ENCODE measurements at places on chromosomes 7 and 10.

GRCh38 chr7:116311816-116312471 is 101.6 kb downstream of the TES start:
- no peak for DNase-seq

DNA sequence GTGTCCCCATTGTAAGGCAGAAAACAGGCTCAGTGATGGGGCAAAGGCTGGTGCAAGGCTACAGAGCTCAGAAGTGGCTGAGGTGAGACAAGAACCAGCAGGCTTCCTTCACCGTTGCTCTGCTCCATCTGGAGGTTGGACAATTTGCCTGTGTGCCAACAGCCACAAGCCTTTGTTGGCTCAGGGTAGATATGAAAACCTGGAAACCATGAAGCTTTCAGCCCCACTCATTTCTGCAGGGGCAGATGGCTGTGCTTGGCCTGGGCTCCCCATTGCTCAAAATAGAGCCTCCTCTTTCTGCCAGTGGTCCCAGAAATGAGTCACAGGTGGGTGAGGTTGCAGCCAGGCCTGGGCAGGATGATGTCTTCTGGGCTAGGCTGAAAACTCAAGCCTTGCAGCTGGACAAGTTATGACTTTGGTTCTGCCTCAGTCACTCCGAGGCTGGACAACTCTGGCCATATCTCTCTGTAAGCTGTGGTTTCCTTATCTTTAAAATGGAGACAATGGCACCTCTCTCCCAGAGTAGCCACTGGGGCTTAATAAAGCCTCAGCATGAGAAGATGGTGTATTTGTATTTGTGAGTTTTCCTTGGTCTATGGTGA is 12.2 kb upstream of the ZNF273 start:
- DNase-seq, result no peak

DNA sequence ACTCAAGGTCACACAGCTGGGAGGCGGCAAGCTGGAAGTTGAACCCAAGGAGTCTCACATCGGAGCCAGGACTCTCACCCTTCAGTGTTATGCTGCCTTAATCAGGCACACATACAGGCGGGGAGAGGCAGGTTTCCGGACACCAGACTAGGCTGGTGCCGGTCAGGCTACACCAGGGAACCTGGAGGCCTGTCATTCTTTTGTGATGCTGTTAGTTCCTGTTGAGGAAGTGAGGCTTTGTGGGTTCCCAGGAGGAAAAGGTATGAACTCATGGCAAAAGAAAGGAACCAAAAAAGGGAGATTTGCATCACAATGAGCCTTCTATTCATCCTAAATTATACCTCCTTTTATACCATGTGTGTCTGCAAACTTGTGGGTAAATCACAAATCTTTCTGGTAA is 103.8 kb downstream of the TCF7L2 start:
- DNase-seq, result no peak

- no peak for DNase-seq
These were observed 29.6 kb upstream of the ABCB4 start for GRCh38 chr7:87505122-87505521.

DNA sequence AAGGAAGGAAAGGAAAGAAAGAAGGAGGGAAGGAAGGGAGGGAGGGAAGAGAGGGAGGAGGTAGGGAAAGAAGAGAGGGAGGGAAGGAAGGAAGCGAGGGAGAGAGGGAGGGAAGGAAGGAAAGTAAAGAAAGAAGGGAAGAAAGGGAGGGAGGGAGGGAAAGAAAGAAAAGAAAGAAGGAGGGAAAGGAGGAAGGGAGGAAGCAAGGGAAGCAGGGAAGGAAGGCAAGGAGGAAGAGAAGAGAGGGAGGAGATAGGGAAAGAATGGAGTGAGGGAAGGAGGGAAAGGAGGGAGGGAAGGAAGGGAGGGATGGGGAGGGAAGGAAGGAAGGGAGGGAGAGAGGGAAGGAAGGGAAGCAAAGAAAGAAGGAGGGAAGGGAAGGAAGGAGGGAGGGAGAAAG is 65.8 kb downstream of the MAP3K8 start:
- DNase-seq, result no peak

DNA sequence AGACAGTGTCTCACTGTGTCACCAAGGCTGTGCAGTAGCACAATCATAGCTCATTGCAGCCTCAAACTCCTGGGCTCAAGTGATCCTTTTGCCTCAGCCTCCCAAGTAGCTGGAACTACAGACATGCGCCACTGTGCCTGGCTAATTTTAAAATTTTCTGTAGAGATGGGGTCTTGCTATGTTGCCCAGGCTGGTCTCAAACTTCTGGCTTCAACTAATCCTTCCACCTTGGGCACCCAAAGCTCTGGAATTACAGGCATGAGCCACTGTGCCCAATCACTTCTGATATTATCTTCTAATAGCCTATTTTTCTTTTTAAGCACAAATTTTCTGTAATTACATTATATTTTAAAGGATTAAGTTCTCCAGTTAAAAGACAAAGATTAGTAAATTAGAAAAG is 42.6 kb upstream of the ZC3HAV1 start:
- DNase-seq, result no peak

DNA sequence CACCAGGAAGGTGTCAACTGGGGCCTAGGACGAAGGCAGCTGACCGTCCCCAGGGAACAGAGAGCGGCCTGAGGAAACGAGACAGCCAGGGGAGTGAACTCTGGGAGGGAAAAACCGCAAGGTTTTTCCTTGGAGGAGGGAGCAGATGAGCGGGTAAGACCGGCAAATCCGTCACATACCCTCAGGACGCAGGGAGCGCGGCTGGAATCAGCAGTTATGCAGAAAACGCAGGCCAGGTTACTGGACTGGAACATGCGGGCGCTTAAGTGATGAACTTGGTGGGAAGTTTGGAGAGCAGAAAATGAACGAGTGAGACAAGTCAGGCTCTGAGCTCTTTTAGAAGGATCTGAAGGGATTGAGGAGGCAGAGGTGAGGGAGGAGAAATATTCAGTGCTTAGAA is 76.7 kb downstream of the BMS1 start:
- no peak for DNase-seq

GRCh38 chr7:95925236-95925635 is 152.9 kb downstream of the DYNC1I1 start:
- no peak for DNase-seq

- DNase-seq, result peak; percentile 47
These were observed 99.2 kb downstream of the ATXN7L1 start for GRCh38 chr7:105776986-105777910.

DNA sequence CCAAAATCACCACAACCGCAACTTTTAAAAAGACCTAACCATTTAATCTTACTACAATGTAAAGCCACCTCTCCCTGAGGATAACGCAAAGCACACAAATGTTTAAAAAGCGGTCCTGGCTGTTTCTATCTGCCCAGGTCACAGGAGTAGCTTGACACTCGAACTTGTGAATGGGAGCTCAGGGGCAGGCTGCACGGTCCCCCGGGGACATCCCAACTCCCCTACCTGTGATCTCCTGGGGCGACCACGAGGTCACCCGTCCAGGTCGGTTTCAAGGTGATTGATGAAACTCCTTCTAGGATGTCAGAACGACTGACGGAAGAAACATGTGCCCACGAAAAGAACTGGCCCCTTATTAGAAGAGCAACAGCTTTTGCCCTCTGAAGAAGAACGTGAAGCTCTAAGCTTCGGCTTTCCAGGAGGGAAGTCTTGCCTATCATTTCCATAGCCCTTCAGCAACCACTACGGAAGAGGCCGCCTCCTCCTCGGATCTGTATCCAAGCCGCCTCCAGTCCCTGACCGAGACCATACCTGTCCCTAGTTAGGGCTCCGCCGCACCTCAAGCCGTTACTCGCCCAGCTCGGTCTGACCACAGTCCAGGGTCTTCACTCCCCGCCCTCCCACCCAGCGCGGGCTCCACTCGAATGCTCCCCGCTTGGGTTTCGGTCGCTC is 459 bp downstream of the CYCS start:
- DNase-seq, result peak; percentile 6

DNA sequence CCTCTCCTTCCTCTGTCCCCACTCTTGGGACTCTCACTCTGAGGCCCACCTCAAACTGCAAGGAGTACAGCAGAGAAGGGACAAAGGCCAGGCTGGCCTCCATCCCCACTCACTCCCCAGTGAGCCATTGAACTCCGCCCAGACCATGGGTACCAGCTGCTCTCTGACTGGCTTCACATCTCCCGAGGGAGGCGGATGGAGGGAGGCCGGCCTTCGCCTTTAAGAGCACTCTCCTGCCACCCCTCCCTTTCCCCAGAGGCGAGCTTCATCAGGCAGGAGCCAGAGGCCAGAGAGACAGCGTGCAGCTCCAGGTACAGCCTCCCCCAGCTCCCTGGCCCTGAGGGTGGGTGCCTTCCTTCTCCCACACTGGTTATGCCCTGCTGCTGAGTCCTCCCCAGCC is 1.8 kb upstream of the LDB3 start:
- no peak for DNase-seq

- DNase-seq, result no peak
These were observed 46.2 kb downstream of the WDR11 start for GRCh38 chr10:120897343-120897742.

DNA sequence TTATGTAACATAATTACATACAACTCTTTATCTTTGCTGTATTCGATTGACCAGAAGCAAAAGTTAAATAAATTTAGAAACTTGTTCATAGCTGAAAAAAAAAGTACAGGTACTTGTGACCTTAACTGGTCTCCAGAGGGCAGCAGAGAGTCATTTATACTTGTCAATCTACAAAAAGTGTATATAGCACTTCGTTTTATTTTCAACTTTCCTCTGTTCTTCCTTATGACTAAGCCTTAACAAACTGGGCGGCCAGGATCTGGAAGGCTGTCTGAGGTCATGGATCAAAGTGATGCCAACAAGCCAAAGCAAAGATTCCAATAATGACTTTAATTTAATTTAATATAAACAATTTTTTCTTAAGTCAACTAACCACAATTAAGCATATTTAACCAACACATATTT is 29.8 kb downstream of the C10orf67 start:
- DNase-seq, result peak; percentile 48

- no peak for DNase-seq
These were observed 5.4 kb downstream of the CHST15 start for GRCh38 chr10:124087672-124088634.

DNA sequence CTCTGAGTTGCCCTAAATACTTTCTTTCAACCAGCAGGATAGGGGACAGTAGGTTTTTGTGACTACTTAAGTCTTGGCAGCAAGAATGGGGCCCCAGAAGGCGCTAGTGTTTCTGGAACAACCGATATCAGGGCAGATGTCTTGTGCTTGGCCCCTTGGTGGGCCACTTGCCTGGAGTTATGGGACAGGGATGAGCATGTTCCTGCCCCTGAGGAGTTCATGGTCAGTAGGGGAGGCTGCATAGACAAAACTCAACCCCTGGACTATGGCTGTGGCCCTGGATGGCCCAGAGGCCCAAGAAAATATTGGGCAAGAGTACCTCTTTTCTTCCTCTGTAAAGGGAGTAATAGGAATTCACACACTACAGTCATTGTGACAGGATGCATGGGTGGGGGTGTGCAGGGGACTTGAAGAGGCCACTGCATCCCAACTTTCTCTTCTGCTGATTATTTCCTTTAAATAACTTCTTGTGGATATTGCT is 57.7 kb upstream of the IGFBP3 start:
- no peak for DNase-seq

- no peak for DNase-seq
These were observed 63.2 kb downstream of the LMBR1 start for GRCh38 chr7:156829669-156830336.

GRCh38 chr7:82445271-82445670 is 1.7 kb upstream of the CACNA2D1 start:
- DNase-seq, result no peak

DNA sequence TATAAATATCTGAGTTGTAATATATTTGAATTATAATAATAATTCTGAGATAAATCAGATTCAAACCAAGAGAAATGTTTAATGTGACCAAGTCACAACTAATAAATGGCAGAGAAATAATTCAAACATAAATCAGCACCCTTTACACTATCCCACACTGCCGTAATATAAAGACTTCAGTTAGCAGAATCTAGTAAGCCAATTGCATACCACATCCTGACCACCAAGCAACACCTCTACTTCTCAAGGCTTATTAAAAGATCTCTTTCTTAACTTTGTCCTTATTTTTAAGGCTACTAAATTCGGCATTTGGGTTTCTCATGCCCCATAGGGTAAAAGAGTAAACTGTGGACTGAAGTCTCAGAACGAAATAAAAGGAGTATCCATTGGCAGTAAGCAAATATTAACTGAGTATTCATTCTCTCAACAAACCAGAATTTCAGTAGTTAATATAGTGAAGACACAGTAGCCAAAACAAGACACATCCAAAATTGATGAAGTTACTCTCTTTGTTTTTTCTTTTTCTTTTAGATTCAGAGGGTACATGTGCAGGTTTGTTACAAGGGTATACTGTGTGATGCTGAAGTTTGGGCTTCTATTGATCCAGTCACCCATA is 14.8 kb downstream of the ACBD5 start:
- DNase-seq, result no peak

- no peak for DNase-seq
These were observed 64.8 kb downstream of the SMURF1 start for GRCh38 chr7:99079104-99079503.

DNA sequence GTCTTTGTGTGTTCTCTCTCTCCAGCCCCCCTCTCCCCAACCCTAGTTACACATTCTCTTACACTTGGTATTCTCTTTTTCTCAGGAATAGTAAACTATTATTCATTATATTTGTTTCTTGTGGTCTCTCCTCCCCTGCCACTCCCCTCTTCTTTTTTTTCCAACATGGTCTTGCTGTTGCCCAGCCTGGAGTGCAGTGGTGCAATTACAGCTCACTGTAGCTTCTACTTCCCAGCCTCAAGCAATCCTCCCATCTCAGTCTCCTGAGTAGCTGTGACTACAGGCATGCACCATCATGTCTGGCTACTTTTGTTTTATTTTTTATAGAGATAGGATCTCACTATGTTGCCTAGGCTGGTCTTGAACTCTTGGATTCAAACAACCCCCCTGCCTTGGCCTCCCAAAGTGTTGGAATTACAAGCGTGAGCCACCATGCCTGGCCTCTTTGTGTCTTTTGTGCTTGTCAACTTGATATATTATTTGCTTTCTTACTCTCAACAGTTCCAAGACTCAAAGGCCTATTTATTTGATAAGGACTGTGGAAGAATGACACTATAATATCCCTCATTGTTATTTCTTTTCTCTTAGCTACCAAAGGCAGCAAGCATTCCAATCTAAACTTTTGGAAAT is 66.9 kb downstream of the MLLT10 start:
- DNase-seq, result no peak

GRCh38 chr7:134480730-134481129 is 21.8 kb upstream of the AKR1B1 start:
- DNase-seq, result no peak

- DNase-seq, result no peak
These were observed 385.8 kb upstream of the C7orf33 start for GRCh38 chr7:148204639-148205304.

- peak; percentile 61 for DNase-seq
These were observed at the start of gene GNG11 for GRCh38 chr7:93921607-93922566. Gene GNG11 (plus strand): TSS chr7:93921735. CDS start chr7:93922138, 403 bp downstream.

GRCh38 chr7:2487586-2488271 is 11.5 kb upstream of the GRIFIN start:
- no peak for DNase-seq

GRCh38 chr10:18233775-18234174 is 93.6 kb downstream of the CACNB2 start:
- DNase-seq, result no peak

- no peak for DNase-seq
These were observed 544 bp downstream of the PDK4 start for GRCh38 chr7:95595746-95596197.
